ENCODE measurements at places on chromosomes 1 and 21.
A peak's percentile ranks its signal among the peaks of the same experiment; 100 is the strongest.

GRCh38 chr21:36507397-36508018 lies 27.6 kb upstream of the CLDN14 start:
- no peak for DNase-seq

GRCh38 chr1:163747855-163748254 lies 426.1 kb downstream of the NUF2 start:
- DNase-seq: no peak

DNA sequence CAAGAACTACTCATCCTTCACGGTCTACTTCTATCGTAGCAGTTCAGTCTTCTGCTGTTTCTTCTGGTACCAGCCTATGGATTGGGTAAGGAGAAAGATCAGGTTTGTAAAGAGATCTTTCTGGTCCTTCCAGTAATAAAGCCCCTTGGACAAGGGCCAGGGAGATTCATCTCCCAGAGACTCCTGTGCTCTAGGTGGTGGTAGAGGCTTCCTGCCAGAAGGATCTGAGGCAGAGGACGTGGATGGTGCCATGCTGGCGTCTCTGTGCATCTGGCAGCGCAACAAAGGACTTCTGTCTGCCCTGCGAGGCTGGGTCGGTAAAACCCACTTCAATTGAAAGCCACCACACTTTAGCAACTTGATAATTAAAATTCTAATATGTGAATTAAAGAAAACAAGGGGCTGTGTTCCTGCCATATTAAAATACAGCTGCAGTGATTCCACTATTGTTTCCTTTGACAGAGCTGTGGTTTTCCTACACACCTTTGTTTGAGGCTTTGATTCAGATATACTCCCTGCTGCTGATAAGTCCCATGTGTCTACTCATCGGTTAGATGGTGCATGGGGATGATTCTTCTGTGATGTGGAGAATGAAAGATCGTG lies 73.6 kb downstream of the ROR1 start:
- no peak for DNase-seq

DNA sequence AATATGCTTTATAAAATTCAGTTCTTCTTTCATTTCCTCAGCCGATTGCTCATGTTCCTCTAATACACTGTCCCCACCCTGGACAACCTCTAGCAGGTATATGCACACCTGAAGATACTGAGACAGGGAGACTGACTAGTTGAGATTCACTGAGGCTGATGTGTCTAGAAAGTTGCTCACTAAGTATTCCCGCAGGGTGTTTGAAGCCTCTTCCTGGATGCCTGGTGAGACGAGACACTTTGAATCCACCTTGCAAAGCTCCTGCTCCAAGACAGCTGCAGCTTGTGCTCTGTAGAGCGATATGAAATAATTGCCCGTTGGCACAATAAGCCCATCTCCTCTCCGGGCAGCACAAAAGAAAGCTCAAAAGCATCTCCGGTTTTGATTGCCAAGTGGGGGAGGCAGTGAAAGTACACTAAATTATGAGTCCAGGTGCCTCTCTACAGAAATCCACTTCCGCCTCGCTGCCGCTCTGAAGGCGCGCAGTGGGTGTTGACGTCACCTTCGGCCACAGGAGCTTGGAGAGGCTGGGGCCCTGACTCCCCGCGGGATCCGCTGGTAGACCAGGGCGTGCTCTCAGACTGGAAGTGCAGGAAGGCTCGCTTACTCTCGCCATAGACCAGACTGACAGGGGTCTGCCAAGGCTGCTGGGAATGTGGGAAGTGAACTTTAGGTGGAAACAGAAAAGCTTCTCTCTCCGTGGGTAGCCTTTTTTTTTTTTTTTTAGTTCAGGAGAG lies 46.3 kb downstream of the GPA33 start:
- DNase-seq: peak; percentile 42

GRCh38 chr1:31924839-31925238 lies 13.3 kb downstream of the PTP4A2 start:
- DNase-seq: no peak

GRCh38 chr1:230701434-230701833 lies 12.5 kb downstream of the AGT start:
- DNase-seq: no peak

GRCh38 chr1:203136409-203137042 lies 9.0 kb downstream of the ADORA1 start:
- no peak for DNase-seq

GRCh38 chr1:156945881-156946661 lies 25.6 kb downstream of the LRRC71 start:
- no peak for DNase-seq

DNA sequence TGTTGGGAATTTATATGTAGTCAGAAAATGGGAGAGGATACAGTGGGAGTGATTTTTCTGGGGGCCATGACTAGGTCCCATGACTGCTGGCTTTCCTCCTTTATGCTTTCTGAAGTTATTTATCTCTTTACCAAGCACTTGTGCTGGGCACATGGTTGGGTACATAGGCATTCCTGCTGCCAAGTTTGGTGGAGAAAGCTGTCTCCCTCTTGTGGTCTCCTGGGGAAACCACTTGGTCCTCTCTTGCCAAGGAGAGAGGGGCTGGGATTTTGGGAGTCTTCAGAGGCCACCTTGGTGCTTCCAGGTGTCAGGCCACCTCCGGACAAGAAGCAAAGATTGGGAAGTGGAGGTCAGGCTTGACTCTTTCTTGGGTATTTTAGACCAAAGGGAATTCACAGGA lies 120.2 kb upstream of the KCNE2 start:
- DNase-seq: no peak

DNA sequence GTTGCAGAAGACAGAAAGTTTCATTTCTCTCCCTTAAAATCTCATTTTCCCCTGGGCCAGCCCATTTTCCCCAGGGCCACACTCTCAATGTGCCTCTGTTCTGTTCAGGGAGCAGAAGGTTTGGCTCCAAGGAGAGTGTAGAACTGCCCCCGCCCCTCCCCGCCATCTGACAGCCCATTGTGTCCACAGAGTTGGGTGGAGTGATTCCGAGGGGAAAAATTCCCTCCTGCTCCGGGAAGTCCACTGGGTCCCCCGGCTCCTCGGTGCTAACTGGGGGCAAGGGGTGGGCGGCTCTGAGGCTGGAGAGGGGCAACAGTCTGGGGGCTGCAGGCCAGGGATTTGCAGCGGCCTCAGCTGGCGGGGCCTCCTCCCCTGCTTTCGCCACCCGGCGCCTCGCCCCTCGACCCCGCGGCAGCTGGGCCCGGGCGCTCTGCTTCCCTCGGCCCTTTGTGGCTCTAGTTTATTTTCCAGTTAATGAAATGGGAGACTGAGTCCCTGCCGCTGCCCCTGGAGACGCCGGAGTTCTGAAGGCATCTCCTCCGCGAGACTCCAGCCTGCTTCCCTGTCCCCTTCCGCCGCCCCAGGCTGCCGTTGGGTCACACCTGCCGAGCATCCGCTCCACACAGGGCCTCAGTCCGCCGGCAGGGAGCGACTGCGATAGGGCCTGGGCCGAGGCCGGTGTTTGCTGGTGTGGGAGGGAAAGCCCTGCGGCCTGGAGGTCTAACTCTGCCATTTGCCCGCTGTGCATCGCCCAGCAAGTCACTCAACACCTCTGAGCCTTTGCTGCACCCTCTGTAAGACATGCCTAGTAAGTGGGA lies 14.7 kb upstream of the KIRREL1 start:
- DNase-seq: no peak

DNA sequence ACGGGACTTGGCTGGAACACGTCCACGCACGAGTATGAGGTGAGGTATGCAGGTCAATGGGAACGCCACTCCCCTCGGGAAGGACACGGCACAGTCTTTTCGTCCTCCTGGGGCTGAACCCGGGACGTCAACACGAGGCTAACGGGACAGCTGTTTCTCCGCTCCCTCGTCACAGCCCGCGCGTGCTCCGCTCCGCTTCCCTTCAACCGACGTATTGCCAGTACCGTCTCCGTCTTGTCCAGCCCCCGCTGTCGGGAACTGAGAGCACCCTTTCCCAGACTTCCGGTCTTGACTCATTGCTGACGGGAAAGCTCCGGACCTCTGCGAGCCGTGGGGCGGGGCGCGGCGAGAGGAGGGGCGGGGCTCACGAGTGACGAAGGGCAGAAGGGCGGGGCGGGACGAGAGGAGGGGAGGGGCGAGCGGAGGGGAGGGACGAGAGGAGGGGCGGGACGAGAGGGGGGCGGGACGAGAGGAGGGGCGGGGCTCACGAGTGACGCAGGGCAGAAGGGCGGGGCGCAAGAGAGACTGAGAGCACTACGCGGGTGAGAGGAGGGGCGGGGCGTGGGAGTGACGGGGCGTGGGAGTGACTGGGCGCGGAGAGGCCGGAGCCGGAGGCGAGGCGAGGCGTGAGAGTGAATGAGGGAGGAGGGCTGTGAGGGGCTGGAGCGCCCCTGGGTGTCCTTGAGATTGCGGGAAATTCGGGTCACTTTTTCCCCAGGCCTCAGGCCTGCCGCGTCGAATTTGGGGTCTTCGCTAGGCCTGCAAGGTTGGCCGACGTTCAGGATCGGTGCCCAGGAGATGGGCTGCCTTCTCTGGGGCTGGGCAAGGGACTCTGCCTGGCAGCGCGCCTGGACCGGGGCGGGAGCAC lies 22.2 kb upstream of the CFAP126 start:
- DNase-seq: peak; percentile 94

DNA sequence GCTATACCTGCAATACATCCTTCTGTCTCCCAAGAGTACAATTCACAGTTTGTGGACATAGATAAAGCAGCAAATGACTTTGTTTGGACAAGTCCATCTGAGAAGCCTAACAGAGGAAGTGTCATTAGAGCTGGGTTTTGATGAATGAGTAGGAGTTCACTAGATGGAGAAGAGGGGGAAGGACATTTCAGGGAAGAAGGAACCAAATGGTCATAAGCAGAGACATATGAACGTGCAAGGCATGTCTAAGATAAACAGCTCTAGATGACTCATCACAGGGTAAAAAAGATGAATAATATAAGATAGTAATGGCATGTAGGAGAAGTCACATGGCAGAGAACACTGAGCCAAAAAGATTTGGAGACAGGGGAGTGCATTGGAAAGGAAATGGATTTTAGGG lies 54.5 kb downstream of the HMGB4 start:
- no peak for DNase-seq

GRCh38 chr21:45465611-45466329 lies 60.8 kb downstream of the COL18A1 start:
- no peak for DNase-seq

DNA sequence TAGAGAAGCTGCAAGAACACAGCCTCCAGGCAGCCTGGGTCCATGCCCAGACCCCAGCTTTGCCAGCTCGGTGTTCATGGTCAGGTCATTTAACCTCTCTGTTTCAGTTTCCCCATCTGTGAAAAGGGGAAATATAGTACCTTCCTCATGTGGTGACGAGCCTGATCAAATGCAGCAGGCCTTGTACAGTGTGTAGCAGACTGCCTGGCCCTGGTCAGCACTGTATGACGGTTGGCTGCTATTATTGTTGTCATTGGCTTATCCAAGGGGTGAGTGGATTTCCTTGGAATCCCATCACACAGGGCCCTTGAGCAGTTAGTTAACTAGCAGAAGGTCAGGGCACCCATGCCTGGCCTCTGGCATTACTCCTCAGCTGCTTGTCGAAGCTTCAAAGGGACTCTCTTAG lies 6.6 kb upstream of the TMEM51 start:
- DNase-seq: no peak

GRCh38 chr1:55143684-55144083 lies 71.5 kb downstream of the USP24 start:
- DNase-seq: no peak

DNA sequence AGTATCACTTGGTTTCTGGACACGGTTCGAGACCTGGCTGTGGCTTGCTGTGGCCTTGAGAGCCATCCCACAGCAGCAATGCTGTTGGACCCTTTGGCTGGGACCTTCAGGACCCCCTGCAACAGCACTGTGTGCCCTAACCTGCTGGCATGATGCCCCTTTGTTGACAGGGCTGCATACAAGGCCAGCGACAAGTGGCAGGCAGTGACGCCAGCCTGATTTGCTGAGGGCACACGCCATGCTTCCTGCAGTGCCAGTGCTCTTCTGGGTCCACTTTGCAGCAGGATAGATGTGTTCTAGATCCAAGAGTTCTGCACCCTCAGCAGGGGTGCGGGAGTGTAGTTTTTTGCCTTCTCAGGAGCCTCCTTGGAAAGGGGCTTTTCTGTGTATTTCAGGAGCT lies 32.8 kb downstream of the COQ8A start:
- DNase-seq: no peak

DNA sequence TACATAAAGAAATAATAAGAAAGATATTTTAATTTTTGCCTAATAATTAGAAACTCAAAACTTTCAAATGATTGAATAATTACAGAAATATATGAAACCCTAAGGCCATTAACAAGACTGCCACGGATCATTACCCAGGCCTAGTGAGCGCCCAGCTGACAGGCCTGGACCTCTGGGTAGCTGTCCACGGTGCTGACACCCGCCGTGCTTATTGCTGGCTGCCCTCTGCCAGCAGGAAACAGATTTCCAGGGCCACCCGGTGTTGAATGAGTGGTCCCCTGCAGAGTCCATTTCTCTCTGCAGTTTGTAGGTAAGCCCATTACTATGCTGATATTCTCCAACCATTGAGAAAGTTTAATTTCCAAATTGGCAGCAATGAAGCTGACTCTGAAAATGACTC lies 254.4 kb upstream of the GJB5 start:
- DNase-seq: no peak

- no peak for DNase-seq
Measured at GRCh38 chr1:62271134-62271533, 48.1 kb downstream of the KANK4 start.

DNA sequence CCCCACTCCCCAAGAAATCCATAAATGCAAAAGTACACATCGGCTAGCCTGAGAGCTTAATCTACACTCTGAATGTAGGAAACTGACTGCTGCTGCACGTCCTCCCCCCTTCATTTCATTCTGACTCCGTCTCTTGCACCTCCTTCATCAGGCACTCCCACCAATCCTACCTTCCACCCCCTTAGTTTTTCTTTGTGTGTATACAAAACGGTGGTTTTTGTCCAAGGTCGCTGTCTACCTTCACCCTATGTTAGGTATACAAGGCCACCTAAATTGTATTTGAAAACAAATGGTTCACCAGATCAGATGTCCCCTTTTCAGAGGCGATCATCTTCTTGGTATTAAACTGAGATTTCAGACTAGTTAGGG lies 1.9 kb downstream of the WDR26 start:
- DNase-seq: no peak

GRCh38 chr1:161706482-161707347 lies at the start of gene FCRLA:
Gene FCRLA, plus strand, starts transcription at chr1:161707229. Its CDS starts 36 bp downstream, at chr1:161707265.
- no peak for DNase-seq

DNA sequence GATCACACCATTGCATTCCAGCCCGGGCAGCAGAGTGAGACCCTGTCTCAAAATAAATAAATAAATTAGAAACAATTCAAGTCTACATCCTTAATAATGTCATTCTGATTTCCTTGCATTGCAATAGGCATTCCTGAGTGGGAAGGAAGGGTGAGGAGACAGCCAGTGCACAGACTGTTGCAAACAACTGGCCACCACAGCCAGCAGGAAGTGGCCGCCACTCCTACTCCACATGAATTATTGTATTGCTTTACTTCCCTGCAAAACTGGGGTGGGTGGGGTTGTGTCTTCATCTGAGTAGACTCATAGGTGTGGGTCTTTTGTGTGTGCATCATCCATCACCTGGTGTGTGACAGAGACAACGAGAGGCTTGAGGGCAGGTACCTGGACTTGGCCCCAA lies 60.1 kb downstream of the OPTC start:
- DNase-seq: no peak

- no peak for DNase-seq
Measured at GRCh38 chr1:223222377-223222776, 79.3 kb upstream of the TLR5 start.

Measured in stimulated activated CD8-positive, alpha-beta memory T cell treated with anti-CD3 and anti-CD28 coated beads, Interleukin-12 subunit alpha, Interleukin-12 subunit beta, amount 100 ng/mL, for 1 hour (primary cell).